Hepatic stellate cell (primary cell): ENCODE measurements at places on chromosomes 5 and 9.

- no peak for DNase-seq
Measured at GRCh38 chr5:172906888-172907287, 52.3 kb upstream of the RPL26L1 start.

- DNase-seq, result no peak
Measured at GRCh38 chr9:88746743-88747398, 211.9 kb downstream of the NXNL2 start.

DNA sequence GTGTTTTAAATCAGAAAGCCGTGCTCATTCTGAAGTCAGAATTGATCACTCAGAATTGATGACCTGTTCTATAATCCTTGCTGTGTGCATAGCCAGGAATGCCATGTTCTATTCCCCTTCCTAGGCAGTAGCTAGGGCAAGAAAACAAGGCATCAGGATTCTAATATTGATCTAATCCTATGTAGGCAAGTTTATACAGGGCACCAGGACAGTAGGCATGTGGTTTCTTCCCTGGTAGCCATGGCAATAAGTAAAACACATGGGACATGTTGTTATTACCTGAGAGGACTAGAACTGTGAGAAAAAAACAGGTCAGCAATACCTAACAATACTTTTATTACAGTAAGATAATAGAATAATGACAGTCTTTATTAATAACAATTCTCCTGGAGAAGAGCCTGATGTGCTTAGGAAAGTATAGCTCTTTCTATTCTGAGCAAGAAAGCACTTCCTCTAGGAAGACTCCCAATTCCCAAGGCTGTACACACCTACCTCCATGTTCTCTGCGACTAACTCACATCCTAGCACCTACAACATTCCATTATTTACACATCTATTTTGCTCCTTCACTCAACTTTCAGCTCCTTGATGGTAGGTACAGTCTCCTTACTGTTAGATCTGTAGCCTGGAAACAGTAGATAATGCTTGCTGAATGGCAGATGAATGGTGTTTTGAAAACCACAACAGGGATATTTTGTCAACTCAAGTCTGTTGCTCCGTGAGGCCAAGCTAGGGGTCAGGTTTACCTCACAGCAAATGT, 70.8 kb downstream of the STX17 start:
- no peak for DNase-seq

DNA sequence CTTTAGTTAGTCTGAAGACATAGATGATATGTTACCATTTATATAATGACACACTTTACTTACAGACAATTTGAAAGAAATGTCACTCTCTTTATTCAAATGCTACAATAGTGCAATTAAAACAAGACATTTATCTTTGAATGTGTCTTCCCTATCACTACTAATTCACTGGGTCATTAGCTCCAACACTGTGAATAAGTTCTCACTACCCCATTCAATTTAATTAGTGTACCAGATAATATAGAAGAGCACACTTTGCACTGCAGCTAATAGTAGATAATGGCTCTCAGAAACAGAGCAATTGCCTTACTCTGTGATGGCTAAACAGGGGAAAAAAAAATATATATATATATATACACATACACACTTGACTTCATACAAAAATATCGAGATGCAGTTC, 497.0 kb downstream of the DTWD2 start:
- DNase-seq, result no peak

DNA sequence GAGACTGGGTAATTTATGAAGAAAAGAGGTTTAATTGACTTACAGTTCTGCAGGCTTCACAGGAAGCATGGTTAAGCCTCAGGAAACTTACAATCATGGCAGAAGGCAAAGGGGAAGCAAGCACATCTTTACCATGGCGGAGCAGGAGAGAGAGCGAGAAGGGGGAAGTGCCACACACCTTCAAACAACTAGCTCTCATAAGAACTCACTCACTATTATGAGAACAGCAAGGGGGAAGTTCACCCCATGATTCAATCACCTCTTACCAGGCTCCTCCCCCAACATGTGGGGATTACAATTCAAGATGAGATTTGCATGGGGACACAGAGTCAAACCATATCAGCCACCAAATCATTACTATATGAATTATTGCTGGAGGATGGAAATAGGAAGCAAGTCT, 30.3 kb upstream of the STX17 start:
- no peak for DNase-seq

DNA sequence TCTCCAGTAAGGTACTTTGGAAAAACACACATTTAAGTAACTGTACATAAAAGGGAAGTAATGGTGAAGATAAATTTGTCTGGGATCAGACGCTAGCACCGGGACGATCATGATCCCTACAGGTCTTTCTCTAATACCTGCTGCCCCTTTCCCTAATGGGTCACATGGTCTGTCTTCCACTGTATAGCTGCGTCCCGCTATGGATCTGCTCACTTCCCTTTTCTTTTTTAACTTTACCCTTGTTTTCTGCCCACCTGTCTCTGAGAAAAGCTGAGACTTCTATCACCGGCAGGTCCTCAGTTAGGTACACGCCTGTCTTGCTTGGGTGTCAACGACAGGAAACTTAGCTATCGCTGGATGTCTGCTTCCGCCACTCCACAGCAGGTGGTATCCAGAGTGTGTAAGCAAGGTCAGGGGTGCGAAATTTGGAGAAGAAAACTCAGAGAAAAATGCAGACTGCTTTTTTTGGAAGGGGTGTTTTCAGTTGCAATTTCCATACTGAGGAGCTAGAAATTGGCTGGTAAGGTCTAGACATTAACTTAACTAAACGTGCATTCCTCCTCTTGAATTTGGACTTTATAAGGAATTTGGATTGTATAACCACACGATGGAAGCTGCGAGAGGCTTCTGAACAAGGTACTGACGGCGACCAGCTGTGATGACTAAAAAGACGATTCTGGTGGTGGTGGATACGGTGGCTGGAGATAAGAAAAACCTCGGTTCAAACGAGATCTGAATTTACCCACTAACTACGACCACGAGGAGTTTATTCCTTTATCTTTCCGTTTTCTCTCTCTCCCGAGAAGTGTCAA, 1.1 kb upstream of the ICE1 start:
- no peak for DNase-seq

- DNase-seq, result no peak
Measured at GRCh38 chr5:149037817-149038216, 25.0 kb downstream of the SH3TC2 start.

- no peak for DNase-seq
Measured at GRCh38 chr9:104092875-104093600, 1.1 kb upstream of the SMC2 start.

- DNase-seq, result no peak
Measured at GRCh38 chr5:84115727-84116126, 269.0 kb downstream of the EDIL3 start.

GRCh38 chr9:28600226-28600625, 1026.9 kb upstream of the C9orf72 start:
- DNase-seq, result no peak

GRCh38 chr5:126509339-126509738, 85.7 kb downstream of the ALDH7A1 start:
- DNase-seq, result no peak

GRCh38 chr9:121824651-121825030, 173.2 kb downstream of the DAB2IP start:
- DNase-seq, result no peak
